ENCODE measurements at places on chromosomes 12 and 14.
A peak's percentile ranks its signal among the peaks of the same experiment; 100 is the strongest.

DNA sequence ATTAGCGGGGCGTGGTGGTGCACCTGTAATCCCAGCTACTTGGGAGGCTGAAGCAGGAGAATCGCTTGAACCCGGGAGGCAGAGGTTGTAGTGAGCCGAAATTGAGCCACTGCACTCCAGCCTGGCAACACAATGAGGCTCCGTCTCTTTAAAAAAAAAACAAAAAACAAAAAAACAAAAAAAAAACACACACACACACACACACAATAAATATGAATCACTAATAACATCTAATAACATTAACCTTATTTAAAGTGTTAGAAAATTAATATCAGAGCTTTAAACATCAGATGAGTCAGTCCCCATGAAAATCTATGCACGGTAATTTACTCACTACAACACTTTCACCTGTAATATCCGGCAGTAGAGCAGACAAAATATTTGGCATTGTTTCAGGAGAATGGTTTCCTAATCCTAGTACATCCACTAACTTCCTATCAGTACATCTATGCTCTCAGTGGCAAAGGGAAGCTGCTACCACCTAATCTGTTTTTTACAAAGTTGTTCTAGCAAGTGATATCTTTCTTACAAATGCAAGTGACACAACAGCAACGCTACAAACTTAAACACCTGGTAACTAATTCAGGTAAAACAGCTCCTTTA, 36.2 kb downstream of the MED13L start:
- DNase-seq: no peak

- DNase-seq: no peak
Observed at GRCh38 chr14:77245820-77246219, 25.2 kb downstream of the NGB start.

GRCh38 chr12:3113671-3114325, 36.6 kb downstream of the TSPAN9 start:
- DNase-seq: no peak

- DNase-seq: no peak
Observed at GRCh38 chr12:98418357-98419075, 96.9 kb upstream of the TMPO start.

DNA sequence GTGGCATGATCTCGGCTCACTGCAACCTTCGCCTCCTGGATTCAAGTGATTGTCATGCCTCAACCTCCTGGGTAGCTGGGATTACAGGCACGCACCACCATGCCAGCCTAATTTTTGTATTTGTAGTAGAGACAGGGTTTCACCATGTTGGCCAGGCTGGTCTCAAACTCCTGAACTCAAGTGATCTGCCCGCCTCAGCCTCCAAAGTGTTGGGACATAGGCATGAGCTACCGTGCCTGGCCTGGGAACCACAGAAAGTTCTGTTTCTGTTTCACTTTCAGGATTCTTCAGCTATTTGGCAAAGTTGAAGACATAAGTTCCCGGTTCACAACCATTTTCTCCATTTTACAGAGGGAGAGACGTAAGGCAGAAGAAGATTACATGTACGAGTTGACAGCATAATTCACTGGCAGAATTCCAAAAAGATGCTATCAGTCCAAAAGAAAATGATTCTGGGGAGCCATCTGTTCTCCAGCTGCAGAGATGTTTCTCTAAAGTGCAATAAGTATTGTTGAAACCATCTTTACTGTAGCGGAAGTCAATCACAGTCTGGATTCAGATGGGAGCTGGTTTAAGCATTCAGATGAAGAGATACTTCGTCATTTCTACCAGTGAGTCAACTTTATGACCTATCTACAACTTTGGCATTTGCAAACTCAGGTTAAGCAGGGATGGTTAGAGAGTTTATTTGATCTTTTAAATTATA, 8.1 kb upstream of the RNF34 start:
- no peak for DNase-seq

DNA sequence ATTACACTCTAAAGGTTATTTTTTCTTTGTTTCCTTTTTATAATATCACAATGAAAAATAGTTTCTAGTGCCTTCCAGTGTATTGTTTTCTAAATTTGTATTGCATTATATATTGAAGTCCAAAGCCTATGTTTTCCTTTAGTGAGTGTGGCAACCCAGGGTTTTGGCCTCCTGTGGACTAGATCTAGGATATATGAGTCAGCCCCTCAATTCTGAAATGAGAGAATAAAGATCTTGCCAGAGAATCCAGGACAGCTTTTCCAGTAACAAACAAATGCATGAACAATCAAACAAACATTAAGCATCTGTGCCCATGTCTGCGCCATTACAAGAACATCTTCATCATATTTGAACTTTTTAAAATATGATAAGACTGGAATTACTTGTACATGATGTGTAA, 70.7 kb upstream of the SSTR1 start:
- DNase-seq: no peak

GRCh38 chr14:93785423-93785822, 2.9 kb downstream of the PRIMA1 start:
- DNase-seq: no peak

- DNase-seq: no peak
Observed at GRCh38 chr14:61089126-61089750, 108.2 kb downstream of the SLC38A6 start.

- DNase-seq: no peak
Observed at GRCh38 chr12:131415781-131416180, 295.1 kb upstream of the SFSWAP start.

DNA sequence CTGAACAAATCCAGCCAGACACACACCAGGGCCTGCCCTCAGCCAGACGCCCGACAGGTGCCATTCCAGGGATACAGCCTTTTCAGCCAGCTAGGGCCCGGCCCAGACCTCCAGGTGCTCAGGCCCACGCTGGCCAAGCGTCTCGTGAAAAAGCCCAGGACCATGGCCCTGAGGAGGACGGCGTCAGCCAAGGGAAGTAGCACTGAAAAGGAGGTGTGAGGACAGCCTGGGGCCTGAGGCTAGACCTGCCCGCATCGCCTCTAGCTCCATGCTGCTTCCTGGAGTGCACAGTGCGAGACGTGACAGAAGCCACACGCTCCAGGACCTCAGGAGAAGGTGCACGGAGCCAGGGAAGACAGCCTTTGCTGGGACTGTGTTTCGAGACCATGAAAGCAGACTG, 29.8 kb downstream of the GOLGA3 start:
- no peak for DNase-seq

DNA sequence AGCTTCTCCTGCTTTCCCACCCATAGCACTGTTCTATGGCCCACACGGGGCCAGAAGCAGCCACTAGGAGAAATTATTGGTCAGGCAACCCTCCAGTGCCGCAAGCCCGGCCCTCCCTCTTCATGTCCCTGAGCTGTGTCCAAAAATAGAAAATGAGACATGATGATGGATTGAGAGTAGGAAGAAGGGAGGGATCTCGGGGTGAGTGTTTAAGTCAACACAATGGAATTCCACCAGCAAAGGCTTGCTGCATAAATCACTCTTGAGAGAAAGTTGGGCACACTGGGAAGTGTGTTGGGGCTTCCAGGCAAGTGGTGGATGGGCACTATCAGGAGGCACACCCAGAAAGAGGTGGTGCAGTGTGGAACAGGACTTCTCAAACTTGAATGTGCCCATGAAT, 94.2 kb downstream of the LLPH start:
- no peak for DNase-seq

DNA sequence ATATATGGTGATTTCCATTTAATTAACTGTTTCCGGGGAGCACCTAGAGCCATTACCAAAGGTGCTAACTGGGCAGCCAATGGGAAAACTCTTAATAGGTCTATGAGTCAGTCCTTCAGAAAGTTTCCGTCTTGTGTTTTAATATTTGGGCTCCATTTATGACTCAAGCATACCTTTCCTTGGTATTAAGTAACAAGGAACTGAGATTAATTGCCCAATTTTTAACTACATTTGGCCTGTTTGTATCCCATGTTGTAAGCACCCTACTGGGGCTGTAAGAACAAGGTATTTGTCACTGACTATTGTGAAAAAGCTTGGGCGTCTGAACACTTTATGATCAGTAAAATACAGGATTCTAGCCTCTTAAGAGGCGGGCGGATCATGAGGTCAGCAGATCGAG, 62.8 kb upstream of the FOXN3 start:
- DNase-seq: no peak

DNA sequence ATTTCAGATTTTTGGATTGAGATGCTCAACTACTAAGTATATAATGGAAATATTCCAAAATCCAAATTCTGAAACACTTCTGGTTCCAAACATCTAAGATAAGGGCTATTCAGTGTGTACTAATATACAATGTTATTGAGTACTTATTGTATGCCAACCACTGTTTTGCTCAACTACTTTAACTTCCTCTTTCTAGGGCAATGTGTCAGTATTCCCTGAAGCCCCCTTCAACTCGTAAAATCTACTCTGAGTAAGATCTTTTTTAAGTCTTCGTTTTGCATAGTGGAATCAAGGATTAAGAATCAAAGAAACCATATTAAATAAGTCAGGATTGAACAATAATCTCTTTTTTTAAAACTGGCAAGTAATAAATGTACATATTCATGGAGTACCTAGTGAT, 45.5 kb downstream of the SPATA7 start:
- DNase-seq: no peak

DNA sequence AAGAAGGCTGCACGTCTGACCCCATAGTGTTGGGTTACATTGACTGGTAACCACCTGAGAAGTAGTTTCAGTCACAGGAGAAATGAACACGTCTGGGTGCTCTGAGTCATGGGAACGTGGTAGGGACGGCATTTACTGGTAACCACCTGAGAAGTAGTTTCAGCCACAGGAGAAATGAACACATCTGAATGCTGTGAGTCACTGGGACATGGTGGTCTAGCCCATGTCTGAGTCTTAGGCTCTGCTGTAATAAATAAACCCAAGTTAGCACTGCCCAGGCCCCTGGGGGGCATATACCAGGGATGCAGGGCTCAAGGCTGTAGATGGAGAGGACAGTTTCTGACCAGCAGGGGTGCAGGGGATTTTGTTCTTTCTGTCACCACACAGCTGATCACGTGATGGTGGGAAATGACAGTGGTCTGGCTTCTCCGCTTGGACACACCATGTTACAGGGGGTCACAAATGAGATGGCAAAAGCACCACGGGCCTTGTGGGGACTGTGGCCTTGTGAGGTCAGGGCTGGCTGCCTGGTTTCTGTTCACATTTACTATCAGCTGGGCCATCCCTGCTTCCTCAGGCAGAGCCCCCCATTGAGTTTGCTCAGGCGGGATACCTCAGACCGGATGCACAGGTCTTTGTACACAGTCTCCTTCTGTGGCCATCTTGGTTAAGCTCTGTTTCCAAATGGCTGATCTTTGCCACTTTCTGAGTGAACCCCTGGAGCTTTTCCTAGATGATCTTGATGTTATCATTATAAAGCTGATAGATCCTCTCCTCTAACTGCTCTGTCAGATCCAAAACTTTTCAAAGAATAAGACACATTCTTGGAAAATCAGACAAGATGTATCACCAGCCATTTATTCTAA, 9.8 kb upstream of the C12orf42 start:
- no peak for DNase-seq

DNA sequence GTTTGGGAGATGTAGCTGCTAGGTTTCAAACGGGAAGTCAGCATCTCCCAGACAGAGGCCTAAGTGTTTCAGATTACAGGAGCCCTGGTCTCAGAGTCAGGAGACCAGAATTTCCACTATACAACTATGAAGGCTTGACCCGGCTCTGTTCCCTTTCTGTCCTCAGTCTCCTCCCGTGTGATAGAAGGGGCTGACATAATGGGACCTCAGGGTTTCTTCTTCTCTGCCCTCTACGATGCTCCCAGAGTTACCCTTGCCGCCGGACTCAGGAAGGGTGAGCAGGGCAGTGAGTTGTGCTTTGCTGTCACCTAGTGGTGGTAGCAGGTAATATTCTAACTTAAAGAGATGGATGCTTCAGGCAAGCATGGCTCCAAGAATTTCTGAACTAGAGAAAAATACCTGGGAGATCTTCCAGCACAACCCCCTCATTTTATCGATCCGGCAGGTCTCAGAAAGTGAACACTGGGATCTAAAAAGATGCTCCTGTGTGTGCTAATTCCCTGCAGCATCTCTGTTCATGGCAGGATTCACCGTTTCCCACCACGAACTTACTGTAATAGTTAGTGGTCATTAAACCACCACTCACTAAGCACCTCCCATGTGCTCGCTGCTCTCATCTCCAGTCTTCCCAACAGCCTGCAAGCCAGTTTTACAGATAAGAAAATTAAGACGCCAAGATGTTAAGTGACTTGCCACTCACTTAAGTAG, 84.4 kb downstream of the VWF start:
- no peak for DNase-seq

- no peak for DNase-seq
Observed at GRCh38 chr12:21234395-21234794, 100.3 kb downstream of the SLCO1A2 start.

- no peak for DNase-seq
Observed at GRCh38 chr14:103225476-103225875, 102.2 kb downstream of the TNFAIP2 start.

DNA sequence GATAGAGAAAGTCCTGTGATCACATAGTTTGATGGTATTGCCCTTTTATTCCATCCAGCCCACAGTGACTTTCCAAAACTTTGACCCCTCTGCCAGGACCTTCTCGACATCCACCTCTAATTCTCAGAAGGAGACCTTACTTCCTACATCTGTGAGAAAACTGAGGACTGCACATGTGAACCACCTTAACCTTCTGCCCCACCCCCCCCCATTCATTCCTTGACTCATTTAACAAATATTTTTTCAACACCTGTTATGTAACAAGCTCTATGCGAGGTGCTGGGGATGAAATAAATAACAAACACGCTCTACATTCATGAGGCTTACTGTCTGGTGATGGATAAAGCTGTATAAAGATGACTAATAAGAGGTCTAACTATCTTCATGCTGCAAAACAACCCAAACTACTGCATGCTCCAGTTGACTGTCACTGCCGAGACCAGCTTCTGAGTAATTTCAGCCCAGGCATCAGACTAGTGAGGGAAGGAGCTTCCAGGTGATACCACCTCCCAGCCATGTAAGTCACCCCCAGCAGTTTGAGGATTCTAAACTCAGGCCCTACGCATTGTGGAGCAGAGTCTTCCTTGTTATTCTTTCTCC, 1.9 kb upstream of the HAL start:
- no peak for DNase-seq

- no peak for DNase-seq
Observed at GRCh38 chr14:58717813-58718212, 80.1 kb downstream of the DACT1 start.

- no peak for DNase-seq
Observed at GRCh38 chr12:47015381-47015780, 64.0 kb upstream of the PCED1B start.

DNA sequence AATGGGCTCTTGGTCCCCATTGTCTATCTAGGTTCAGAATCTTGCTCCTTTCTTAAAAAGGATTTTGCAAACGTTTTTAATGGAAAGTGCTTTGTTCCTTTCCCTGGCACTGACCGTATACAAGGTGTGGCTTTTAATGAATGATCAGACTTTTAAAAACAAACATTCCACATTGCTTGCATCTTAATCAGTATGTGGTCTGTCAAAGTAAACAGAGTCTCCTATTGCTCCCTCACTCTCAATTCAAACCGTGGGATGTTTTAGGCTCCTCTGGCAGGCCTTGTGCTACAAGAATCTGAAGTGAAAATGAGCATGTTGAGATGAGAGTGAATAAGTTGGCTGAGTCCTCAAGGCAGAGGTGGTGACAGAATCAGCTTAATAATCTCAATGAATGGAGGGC, 107.0 kb downstream of the VRK1 start:
- no peak for DNase-seq

- DNase-seq: no peak
Observed at GRCh38 chr12:91007531-91008290, 2.9 kb upstream of the EPYC start.

GRCh38 chr12:50979369-50980052, 27.2 kb downstream of the HIGD1C start:
- no peak for DNase-seq

GRCh38 chr12:18313306-18313705, 52.0 kb downstream of the PIK3C2G start:
- peak; percentile 5 for DNase-seq

- DNase-seq: no peak
Observed at GRCh38 chr12:12673296-12673695, 22.7 kb downstream of the GPR19 start.
